Stimulated activated CD8-positive, alpha-beta memory T cell treated with anti-CD3 and anti-CD28 coated beads, Interleukin-4, amount 100 ng/mL, for 1 hour (primary cell): ENCODE measurements at places on chromosomes 5 and 9.

GRCh38 chr5:10507575-10508096 lies 56.2 kb upstream of the ANKRD33B start:
- DNase-seq, result no peak

DNA sequence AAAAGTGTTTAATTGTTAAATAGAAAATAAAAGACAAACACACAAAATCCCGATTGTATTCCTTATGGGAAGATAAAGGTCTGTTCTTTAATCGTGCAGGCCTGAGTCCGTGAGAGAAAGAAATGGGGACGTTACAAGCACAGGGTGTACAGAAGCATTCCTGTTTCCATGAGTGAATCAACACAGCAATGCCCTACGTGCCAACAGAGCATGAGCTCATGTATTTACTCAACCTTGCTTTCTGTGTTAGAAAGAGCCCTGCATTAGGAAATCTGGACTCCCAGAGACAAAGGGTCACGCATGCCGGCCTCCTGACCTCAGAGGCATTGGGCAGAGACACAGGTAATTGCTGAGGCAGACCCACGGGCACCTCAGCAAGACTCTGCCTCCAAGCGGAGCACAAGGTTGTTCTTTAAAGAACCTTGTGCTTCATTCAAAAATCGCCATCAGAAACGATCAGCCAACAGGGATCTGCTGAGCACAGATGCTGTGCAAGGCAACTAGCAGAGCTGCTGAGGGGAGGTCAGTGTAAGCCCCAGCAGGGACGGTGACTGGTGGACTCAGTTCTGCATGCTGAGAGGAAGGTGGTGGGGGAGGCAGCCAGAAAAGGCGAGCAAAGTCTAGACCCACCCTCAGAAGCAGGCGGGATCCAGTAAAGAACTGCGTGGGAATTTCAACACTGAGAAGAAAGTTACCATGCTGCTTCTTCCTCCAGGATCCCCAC lies 101.0 kb downstream of the TLE1 start:
- no peak for DNase-seq

DNA sequence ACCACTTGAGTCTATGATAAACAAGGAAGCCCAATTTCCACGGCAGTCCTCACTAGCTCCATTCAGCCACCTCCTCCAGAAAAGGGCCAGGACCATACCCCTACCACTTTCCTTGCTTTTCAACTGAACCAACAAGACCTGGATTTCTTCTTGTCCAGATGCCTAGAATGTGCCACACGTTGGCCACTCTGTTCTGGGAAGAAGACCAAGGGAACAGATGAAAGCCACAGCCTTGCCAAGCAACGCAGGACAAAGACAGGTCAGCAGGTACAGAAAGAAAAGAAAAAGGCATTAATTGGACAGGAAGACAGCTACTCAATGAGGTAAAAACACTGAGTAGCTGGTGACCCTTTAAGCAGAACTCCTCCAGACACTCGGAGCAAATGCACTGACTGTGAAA lies 2.2 kb downstream of the CCNJL start:
- DNase-seq, result no peak

DNA sequence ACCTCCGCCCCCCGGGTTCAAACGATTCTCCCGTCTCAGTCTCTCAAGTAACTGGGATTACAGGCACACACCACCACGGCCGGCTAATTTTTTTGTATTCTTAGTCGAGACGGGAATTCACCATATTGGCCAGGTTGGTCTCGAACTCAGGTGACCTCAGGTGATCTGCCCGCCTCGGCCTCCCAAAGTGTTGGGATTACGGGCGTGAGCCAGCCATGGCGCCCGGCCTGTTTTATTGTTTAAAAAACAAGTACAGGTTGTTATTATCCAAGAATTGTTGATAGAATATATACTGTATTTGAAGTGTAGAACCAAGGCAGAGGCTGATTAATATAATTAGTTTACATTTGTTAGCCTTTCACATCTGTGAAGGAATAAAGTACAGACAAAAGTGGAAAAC lies 8.9 kb downstream of the PARP8 start:
- DNase-seq, result no peak

DNA sequence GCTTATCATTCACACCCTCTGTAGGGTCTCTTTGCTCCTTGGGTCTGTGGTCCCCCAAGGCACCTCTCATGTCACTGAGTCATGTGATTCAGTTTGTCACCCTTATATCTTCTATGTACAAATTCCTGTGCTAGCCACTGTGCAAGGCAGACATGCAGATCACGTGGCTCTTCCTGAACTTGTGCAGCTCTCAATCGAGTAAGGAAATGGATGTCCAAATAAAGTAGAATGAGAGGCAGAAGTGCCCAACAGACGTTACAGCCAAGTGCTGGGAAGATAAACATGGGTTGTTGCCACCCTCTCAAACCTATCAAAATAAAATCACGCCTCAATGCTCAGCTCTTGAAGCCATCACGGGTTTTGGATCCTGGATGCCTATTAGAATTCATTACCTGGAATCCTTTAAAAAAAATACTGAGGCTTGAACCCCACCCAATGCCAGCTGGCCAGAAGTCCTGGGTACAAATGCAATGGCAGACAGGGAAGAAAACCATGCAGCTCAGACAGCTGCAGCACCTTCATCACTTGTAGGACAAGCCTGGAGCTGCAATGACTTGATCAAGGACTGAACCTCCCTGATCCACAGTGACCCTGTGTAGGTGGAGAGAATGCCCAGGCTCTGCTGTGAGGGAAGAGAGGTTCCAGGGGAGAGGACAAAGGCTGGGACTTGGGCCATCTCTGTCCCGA lies 228.7 kb upstream of the DAP start:
- DNase-seq, result no peak

DNA sequence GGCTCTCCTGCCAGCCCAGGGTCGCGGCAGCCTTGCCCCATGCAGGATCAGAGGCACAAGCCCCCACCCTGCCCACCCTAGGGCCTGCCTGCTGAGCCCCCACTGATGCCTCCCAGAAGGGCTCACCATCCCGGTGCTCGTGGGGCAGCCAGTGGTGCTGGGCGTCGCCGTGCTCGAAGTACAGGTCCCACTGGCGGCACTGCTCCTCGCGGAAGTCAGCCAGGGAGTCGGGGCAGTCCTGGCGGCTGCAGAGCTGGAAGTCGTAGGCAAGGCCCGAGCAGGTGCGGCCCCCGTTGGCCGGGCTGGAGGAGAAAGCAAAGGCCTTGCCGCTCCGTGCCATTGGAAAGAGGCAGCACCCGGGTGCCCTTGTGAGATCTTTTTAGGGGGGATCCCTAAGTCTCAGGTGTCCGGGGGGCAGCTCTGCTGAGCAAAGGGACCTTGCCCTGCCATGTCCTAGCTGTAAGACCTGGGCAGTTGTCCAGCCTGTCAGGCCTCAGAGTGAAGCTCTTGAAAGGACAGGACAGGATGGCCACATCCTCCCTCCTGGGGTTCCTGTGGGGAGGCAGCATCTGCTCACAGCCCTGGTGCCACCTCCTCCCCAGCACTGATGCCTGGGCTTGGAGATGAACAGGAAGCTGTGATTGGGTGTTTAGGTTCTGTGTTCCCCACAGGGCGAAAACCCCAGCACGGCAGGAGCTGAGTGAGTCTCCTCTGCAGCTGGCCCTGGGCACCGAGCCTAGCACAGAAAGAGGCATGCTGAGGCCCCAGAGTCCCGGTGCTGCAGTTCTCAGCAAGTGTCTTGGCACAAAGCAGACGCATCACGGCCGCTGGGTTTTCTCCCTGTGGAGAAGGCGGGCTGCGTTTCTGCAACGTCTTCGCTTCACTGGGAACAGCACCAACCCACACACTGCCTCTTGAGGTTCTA lies 77.7 kb downstream of the ZNF354C start:
- DNase-seq, result no peak

- DNase-seq, result no peak
These were observed 311.0 kb downstream of the GABRB2 start for GRCh38 chr5:161235569-161235968.

- no peak for DNase-seq
These were observed 60.1 kb upstream of the GNA14 start for GRCh38 chr9:77708064-77708815.
